Ovary (tissue), 10 donors: ENCODE measurements at places on chromosomes 6 and 20. TPM values are rescaled to one million over a fixed set of nuclear protein-coding genes. Genes with fewer than 3 reads are reported as not detected.

SLC22A16 gene
- polyA plus RNA-seq, result 0.63 TPM

LPIN3 gene
- polyA plus RNA-seq, result 5.1 TPM

GCNT2 gene
- 1.8 TPM for polyA plus RNA-seq

DNA sequence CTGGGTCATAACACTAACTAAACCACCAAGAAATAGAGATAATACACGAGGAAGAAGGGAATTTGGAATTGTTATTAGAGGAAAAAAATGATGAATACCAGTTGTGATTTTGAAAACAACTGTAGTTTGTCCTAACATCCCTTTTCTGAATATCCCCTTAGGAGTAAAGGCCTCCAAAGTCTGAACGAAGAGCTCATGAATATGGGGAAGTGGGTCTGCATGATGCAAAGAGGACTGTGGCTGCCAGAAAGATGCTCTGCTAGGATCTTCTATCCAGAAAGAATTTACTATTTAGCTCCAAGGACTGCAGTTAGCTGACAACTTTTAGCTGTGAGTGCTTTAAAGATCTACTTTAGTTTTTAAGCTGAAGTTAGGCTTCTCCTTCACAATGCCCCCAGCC lies 308.8 kb upstream of the HS3ST5 start:
- no peak overlapping the region for H3K4me3 ChIP-seq
- H3K36me3 ChIP-seq, result no peaks in the 10 kb centered on the region
- DNase-seq, result no peak
- H3K27ac ChIP-seq, result no peak overlapping the region
- no peaks in the 10 kb centered on the region for H3K27me3 ChIP-seq

GRCh38 chr6:162256361-162256760 lies 471.2 kb downstream of the PRKN start:
- H3K4me3 ChIP-seq, result no peak overlapping the region
- H3K27ac ChIP-seq, result no peak overlapping the region
- DNase-seq, result no peak
- no peaks in the 10 kb centered on the region for H3K36me3 ChIP-seq

- H3K27ac ChIP-seq, result no peak overlapping the region
- H3K4me1 ChIP-seq, result no peaks in the 10 kb centered on the region
- no peaks in the 10 kb centered on the region for H3K27me3 ChIP-seq
- no peak for DNase-seq
Observed at GRCh38 chr20:10250902-10251301, 32.3 kb downstream of the SNAP25 start.

GRCh38 chr20:63878899-63879663 lies 14.0 kb downstream of the TPD52L2 start:
- H3K27me3 ChIP-seq, result no peaks in the 10 kb centered on the region
- no peaks in the 10 kb centered on the region for H3K4me1 ChIP-seq
- no peaks in the 10 kb centered on the region for H3K36me3 ChIP-seq
- DNase-seq, result no peak
- no peak overlapping the region for H3K4me3 ChIP-seq
- no peak overlapping the region for H3K27ac ChIP-seq

- H3K4me3 ChIP-seq, result no peak overlapping the region
- peaks cover 17% of the 10 kb centered on the region for H3K4me1 ChIP-seq
- H3K27ac ChIP-seq, result no peak overlapping the region
- H3K36me3 ChIP-seq, result no peaks in the 10 kb centered on the region
- no peaks in the 10 kb centered on the region for H3K27me3 ChIP-seq
Observed at GRCh38 chr6:30747902-30748769, 3.8 kb upstream of the IER3 start.

GRCh38 chr6:12266571-12266970 lies 23.6 kb upstream of the EDN1 start:
- H3K4me1 ChIP-seq, result no peaks in the 10 kb centered on the region
- no peak for DNase-seq
- H3K27me3 ChIP-seq, result no peaks in the 10 kb centered on the region
- H3K4me3 ChIP-seq, result no peak overlapping the region
- H3K36me3 ChIP-seq, result no peaks in the 10 kb centered on the region

DNA sequence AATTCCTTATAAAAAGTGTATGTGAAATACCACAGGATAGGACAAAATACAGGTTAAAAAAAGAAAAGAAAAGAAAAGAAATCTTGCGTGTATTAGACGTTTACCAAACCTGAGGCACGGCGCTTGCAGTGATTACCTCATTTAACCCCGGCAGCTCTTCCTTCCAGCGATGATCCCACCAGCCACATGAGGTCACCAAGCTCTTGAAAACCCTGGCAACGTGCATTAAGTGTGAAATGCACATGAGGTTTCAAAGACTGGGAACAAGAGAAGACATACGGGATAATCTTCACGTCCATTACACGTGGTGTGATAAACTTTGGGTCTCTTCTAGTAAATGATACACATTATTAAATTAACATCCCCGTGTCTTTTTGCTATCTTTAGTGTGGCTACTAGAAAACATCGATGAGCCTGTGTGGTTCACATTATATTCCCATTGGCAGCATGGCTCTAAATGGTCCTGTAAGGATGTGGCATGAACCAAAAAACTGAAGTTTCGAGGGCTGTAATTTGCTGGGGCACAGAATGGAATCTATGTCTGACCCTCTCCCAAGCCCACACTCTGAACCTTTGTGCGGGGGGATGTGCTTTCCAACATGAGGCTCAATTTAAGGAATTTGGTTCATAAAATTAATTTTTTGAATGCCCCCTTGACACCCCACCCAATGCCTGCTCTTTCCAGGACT lies 59.2 kb upstream of the THBS2 start:
- no peak overlapping the region for H3K4me3 ChIP-seq
- DNase-seq, result no peak
- H3K4me1 ChIP-seq, result no peaks in the 10 kb centered on the region
- H3K36me3 ChIP-seq, result no peaks in the 10 kb centered on the region
- H3K27ac ChIP-seq, result no peak overlapping the region
- no peaks in the 10 kb centered on the region for H3K27me3 ChIP-seq

DNA sequence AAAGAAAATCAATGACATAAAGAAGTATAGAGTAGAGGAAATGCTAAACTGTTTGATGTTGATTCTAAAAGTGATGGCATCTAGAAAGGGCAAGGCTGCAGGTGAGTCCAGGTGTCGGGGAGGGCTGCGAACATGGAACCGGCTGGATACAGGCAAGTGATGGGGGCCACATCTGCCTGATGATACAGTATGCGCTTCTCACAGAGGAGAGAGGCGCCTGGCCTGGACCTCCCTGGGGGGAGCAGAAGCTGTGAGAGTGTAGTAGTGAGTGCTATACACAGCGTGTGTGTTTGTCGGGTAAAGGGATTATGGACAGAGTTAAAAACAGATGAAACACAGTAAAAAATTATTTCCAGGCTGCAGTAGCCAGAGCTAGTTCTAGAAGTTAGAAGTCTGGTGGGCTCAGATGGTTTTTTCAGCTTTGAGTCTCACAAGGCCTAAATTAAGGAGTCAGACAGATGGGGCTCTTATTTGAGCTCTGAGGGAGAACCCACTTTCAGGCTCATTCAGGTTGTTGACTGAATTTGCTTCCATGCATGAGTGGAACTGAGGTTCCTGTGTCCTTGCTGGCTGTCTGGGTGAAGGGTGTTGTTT lies 195.8 kb upstream of the ARG1 start:
- no peak overlapping the region for H3K4me3 ChIP-seq
- no peaks in the 10 kb centered on the region for H3K27me3 ChIP-seq
- no peak for DNase-seq
- no peaks in the 10 kb centered on the region for H3K4me1 ChIP-seq

DNA sequence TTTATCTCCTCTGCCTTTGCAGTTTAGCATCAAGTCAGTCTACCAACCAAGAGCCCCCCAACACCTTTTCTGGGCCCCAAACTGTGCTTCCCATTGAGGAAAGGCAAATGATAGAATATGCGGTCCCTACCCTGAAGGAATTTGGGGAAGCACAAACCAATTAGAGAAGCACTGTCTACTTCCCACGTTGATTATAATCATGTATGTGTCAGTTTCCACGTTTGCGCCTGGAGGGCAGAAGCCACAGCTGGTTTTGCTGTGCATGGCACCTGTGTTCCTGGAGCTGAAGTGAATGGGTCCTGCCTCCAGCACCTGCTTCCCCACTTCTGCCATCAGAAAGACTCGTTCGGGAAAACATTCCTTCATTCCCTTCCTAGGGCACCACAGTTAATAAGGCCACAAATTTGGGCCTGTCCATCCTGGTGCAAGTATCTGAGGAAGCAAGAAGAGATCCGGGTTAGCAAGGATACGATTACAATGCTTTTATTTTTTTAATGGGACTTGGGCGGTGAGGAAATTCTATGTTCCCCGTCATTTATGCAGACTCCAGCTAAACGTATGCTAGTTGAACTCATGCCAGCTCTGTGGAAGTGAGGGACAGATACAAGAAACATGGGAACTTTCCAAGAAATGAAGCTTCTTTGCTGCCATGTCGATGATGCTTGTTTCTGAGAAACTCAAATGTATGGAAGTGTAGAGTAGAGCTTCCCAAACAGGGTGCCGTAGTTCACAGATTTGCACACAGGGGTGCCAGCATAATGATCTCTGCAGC lies 333.5 kb downstream of the NRN1 start:
- no peak overlapping the region for H3K4me3 ChIP-seq
- H3K4me1 ChIP-seq, result peaks cover 2% of the 10 kb centered on the region
- H3K27ac ChIP-seq, result no peak overlapping the region
- H3K27me3 ChIP-seq, result no peaks in the 10 kb centered on the region
- no peaks in the 10 kb centered on the region for H3K36me3 ChIP-seq

GRCh38 chr6:31620586-31621319 lies at the start of gene PRRC2A:
Gene PRRC2A (plus strand): TSS chr6:31620715. CDS start chr6:31622790, 2,075 bp downstream.
- peaks cover 1% of the 10 kb centered on the region for H3K4me1 ChIP-seq
- H3K36me3 ChIP-seq, result no peaks in the 10 kb centered on the region
- no peaks in the 10 kb centered on the region for H3K27me3 ChIP-seq

GRCh38 chr6:7628479-7628878 lies 38.5 kb downstream of the SNRNP48 start:
- DNase-seq, result no peak
- no peaks in the 10 kb centered on the region for H3K27me3 ChIP-seq
- no peak overlapping the region for H3K4me3 ChIP-seq
- H3K36me3 ChIP-seq, result no peaks in the 10 kb centered on the region
- H3K4me1 ChIP-seq, result peaks cover 6% of the 10 kb centered on the region
- no peak overlapping the region for H3K27ac ChIP-seq

- no peaks in the 10 kb centered on the region for H3K36me3 ChIP-seq
- H3K27me3 ChIP-seq, result no peaks in the 10 kb centered on the region
- no peak overlapping the region for H3K4me3 ChIP-seq
- H3K27ac ChIP-seq, result no peak overlapping the region
- DNase-seq, result no peak
- H3K4me1 ChIP-seq, result no peaks in the 10 kb centered on the region
Observed at GRCh38 chr6:167510648-167511047, 185.8 kb downstream of the TTLL2 start.

DNA sequence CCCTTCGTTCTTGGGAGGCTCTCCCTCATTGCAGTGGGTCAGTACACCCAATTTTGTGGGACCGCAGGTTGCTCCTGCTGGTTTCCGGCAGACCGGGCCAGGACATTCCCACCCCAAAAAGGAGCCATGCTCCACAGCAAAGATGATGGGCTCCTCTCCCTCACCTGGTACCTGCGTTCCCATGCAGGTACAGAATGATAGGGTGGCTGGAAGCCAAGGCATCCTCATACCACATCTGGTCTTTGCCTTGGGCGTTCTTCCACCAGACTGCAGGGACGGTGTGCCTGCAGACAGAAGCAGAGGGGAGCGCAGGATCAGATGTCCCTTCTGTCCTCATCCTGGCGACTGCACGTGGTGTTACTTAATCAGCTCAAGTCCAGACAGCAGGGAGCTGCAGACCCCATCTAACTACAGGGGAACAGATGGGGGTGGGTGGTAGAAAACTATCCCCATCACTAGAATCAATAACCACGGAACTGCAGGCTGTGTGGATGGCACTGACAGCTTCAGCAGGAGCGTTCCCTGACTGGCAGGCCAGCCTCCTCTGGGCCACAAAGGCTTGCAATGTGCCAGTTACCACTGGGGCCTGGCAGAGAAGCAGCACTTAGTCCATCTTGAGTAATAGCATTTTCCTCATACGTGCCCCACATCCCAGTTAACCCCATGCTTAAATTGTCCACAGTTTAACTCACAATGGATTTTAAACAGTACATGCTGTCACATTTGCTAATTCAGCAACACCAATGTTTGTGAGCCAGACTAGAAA lies 70.4 kb downstream of the ABHD12 start:
- DNase-seq, result peak; percentile 19
- no peaks in the 10 kb centered on the region for H3K27me3 ChIP-seq

DNA sequence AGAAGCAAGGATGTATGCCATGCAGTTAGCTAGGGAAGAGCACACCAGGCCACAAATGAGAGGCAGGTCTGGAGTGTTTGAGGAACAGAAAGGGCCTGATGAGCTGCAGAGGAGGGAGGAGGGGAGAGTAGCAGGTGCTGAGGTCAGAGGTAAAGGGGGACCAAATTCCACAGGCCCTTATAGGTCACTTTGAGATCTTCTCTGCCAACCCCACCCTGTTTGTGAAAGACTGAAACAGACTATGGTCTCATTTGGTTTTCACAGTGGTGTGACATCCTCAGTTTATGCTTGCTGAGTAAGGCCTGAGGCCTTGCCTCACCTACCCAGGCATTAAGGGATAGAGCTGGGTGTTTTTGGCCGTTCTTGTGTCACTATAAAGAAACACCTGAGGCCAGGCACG lies 187.7 kb upstream of the MYLIP start:
- H3K4me1 ChIP-seq, result no peaks in the 10 kb centered on the region
- no peaks in the 10 kb centered on the region for H3K27me3 ChIP-seq
- no peak overlapping the region for H3K4me3 ChIP-seq
- no peak overlapping the region for H3K27ac ChIP-seq
